ENCODE measurements at places on chromosomes 11 and 22.

DNA sequence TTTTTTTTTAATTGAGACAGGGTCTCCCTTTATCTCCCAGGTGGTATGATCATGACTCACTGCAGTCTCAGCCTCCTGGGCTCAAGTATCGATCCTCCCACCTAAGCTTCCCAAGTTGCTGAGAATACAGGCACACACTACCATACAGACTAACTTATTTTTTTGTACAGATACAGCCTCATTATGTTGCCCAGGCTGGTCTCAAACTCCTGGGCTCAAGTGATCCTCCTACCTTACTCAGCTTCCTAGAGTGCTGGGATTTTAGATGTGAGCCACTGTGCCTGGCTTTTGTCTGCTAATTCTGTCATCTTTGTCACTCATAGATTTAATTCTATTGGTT, 43.5 kb downstream of the CBL start:
- DNase-seq, result no peak

DNA sequence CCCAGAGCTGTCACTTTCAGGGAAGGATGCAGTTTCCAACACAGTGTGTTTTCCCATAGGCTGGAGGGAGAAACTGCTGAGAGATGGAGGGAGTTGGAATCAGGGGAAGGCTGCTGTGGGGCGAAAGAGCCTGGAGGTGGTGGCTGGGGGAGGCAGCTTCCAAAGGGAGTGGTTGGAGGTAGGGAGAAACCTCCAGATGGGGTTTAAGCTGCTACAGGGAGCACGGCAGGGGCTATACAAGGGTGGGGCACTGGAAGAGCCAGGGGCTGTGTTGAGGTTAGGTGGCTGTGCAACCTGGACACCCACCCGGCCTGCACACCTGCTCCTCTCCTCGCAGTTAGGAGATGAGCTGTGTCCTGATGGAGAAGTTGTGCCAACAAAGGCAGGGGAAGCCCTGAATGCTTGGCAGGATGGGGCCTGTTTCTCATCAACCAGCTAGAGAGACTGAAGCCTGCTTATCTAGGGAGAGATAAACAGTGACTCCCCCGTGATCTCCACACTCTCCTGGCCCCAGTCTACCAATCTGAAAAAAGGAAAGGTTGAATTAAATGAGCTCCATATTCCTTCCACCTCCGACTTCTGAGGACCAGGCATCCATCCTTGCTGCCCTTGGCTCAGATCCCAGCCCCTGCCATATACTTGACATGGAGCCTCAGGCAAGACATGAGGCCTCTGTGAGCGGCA, 3.6 kb upstream of the SLCO2B1 start:
- no peak for DNase-seq

DNA sequence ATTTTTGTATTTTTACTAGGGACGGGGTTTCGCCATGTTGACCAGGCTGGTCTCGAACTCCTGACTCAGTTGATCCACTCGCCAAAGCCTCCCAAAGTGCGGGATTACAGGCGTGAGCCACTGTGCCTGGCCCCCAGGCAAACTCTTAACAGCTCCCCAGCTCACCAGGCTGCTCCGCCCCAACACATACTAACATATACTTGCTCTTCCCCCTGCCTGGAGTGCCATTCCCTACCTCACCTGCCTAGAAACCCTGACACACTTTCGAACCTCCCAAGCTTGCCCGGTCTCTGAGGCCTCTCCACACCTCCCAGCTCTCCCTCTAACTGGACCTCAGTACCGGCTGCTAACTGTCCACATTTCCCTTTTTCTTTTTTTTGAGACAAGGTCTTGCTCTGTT, 8.5 kb downstream of the MAP4K2 start:
- DNase-seq, result no peak

GRCh38 chr11:45816614-45817013, 11.7 kb downstream of the SLC35C1 start:
- no peak for DNase-seq

DNA sequence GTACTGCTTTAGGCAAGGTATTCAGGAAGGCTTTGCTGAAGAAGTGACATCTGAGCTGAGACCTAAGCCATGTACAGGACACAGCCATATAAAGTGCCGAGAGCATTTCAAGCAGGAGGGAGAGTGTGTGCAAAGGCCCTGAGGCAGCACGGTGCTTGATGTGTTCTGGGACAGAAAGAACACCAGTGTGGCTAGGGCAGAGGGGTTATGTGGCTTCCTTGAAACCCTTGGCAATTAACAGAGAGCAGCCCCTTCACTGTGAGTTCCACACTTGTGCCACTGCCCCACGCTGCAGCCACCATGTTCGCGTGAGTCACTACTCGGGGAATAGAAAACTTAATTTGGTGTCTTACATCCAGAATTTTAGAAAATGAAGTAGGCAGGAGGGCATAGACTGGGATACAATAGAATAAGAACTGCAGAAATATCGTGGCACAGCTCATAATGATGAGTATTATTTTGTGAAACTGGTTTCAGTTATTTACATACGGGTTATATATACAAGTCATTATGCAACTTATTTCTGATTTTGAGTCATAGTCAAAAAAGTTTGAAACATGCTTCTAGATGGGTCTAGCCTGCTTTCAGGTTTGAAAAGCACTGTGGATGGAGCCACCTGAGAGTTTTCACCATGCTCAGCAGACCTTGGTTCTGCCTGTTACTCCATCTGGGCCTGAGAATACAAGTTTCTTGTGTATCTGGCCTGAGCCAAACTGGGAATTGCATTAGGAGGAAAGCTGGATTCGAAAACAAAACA, 11.8 kb downstream of the IL10RA start:
- no peak for DNase-seq

DNA sequence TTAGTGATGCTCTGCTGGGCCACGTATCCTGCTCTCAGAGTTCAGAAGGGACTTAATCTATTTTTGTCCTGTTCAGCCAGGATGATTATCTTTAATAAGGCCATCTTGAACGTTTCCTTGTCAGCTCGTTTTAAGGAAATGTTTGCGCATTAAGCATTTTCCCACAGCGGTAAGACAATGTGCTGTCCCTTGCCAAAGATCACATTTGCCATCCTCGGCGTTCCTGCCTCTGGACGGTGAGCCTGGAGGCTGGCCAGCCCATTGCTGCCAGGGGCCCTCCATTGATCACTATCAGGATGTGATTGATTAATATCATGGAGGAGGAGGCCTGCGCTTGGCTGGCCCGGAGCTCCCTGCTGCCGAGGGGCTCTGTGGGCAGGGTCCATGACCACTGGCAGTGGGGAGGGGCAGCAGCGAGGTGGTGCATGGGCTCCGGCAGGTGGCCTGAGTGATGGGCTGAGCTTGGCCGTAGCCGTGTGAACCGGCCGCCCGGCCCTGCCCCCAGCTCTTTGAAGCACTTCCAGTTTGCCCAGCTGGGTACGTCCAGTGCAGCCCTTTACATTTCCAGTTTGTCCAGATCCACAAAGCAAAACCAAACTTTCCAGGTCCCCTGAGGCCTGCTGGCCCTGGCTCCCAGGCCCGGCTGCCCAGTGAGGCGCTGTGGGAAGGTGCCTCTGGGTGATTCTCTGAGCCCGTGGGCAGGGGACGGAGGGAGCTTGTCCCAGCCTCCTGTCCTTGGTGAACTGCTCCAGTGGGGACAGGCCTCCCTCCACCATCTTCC, 49.5 kb upstream of the SMIM38 start:
- DNase-seq, result no peak

DNA sequence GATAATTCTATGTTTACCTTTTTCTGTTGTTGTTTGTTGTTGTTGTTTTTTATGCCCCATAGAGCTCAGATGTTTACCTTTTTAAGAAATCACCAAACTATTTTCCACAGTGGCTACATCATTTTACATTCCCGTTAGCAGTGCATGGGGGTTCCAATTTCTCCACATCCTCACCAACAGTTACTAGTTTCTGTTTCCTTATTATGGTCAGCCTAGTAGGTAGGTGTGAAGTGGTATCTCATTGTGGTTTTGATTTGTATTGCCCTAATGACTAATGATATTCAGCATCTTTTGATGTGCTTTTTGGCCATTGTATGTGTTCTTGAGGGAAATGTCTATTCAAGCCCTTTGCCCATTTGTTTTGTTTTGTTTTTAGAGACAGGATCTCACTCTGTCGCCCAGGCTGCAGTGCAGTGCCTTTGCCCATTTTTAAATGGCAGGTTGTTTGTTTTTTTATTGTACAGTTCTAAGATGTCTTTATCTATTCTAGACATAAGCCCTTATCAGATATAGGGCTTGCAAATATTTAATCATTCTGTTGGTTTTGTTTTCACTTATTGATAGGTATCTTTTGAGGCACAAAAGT, 27.5 kb downstream of the CHEK2 start:
- DNase-seq, result no peak

- DNase-seq, result peak; percentile 92
Measured at GRCh38 chr22:27842669-27843431, 41.3 kb upstream of the MN1 start.

DNA sequence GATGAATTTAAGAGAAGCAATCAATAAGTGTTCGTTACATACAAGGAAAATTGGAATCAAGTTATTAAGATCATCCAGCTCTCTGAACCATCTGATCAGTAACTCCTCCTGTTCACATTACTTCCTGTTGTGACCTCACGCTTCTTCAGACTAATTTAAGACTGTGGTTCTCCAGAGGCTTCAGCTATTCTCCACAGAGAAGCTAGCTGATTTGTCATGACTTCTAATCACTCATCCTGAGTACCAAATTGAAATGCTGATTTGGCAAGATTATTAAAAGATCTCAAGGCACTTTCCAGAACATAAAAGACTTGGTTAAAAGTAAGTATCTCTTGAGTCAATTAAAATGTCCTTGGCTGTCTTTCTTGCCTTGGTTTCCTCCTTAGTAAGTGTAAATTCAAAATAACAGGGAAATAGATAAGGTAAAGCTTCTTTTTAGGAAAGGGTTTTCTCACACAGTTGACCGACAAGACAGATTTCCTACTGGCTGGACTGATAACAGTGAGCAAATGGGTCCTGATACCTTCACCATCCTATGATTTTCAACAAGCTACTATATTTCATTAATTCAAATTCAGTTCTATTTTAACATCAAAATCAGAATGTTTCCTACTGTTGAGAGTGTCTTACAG, 38.5 kb downstream of the GAB2 start:
- DNase-seq, result no peak

DNA sequence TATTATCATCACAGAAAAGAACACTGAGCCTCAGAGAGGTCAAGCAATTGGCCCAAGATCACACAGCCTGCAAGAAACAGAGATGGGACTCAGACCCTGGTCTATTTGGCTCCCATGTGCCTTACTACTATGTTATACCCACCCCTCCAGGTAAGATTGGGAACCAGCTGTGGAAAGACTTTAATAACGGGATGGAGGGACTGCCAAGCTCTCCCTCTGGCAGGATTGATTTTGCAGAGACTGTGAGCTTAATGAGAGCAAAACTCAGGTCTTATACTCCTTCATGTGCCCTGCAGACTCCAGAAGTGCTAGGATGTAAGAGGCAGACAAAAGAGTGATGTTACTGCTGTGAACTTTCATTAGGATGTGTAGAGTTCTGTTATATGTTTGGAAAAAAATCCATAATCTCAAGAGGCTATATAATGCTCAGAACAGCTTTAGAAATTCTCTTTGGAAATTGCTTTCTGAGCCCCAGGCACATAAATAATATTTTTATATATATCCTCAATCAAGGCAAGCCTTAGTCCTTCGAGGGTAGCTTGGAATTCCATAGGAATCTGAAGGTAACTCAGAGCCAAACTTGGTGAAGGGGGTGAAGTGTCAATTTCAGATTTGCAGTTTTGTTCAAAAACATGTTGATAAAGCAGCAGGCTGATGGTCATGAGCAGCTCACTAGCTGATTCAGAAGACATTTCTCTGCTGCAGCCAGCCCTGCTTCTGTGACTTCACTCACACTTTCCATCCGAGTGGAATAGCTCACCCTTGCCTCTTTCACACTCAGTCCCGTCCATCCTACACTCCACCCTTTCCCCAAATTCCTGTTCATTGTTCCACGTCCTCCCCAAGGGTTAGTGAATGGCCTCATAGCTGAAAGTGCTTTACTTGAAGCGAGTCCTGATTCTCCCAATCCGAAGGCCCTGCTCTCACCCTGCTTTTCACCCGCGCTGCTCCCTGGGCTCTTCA, 188.8 kb downstream of the SNX19 start:
- no peak for DNase-seq

- DNase-seq, result no peak
Measured at GRCh38 chr11:12518606-12519385, 141.4 kb downstream of the PARVA start.

DNA sequence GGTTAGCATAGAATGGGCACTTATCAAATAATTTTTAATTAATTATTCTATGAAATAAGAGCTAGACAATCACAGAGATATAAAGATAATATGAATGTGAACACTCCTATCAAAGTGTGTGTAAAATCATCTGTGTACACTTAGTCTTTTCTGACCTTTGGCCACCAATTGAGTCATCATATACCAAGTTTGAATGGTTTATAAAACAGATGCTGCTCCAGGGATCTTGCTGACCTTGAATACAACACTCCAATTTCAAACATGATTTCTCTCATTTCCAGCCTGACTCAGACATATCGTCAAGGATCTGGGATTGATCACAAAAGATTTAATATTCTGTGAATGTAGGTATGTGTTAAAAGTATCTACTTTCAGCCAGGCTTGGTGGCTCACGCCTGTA, 2.9 kb upstream of the OR51V1 start:
- no peak for DNase-seq

- no peak for DNase-seq
Measured at GRCh38 chr22:44187652-44188230, 7.0 kb downstream of the PARVG start.

- DNase-seq, result no peak
Measured at GRCh38 chr11:71326328-71326940, 74.1 kb upstream of the SHANK2 start.

DNA sequence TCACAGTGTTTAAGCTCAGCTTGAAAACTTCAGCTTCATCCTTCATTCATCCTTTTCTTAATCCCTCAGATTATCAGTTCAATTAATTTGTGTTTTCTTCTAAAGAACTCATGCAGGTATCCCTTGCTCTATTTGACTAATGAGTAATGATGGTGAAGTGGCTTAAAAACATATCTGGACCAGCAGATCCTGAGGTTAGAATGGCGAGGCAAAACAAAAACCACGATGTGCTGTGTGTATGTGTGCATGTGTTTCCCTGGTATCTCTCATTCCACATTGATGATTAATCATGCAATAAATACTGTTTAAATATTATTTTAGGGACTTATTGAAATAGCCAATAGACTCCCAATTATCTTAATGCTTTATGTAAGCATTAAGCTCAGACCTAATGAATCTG, 437.0 kb downstream of the DYNC2H1 start:
- DNase-seq, result no peak

GRCh38 chr11:75356613-75357012, 5.2 kb upstream of the ARRB1 start:
- no peak for DNase-seq

GRCh38 chr11:36222831-36223635, 66.2 kb downstream of the COMMD9 start:
- DNase-seq, result peak; percentile 67

- DNase-seq, result no peak
Measured at GRCh38 chr22:50613291-50613981, 12.8 kb downstream of the MAPK8IP2 start.

GRCh38 chr11:79902493-79902892, 461.7 kb upstream of the TENM4 start:
- no peak for DNase-seq

DNA sequence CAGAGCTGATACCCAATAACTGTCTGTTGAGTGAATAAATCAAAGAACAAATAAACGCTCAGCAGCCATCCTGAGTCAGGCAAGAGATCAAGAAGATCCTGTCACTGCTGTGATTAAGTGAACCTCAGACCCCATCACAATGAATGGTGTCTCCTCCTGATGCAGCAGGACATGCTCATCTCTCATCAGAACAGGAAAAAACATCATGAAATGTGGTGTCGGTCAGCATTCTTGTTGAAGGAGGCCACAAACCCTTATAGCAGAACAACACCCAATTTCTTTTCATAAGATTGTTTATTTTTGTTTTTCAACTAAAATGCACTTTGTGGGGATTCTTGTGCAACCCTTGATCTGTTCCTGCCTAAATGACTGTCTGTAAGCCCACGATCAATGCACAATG, 60.3 kb downstream of the SYTL2 start:
- DNase-seq, result no peak
